ENCODE measurements at places on chromosomes 7 and 10.

DNA sequence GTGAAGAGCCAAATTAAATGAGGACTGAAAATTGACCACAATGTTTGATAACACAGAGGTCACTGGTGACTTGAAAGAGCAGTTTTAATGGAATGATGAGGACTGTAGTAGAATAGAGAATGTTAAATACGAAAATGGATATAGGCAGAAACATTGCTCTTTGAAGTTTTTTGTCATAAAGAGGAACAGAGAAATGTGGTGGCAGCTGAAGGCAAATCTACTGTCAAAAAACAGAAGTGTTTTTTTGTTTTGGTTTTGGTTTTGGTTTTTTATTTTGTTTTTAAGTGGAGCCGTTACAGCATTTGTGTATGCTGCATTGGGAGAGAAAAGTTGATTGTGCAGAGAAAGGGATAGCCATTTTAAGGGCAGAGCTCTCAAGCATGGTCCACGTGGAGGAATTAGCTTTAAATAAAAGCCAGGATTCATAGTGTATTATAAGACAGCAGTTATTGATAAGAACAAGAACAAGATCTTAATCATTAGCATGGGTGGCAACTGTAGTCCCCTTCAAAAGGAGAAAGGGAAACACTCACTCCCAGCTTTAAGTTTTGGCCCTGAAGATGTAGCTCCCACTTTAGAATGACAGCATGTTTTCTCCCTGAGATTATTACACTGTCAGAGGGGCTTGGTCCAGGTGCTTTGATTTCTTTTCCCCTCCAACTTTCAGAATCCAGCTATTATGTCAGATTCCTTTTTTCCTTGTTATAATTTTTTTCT is 156.7 kb upstream of the BET1 start:
- no peak for DNase-seq

DNA sequence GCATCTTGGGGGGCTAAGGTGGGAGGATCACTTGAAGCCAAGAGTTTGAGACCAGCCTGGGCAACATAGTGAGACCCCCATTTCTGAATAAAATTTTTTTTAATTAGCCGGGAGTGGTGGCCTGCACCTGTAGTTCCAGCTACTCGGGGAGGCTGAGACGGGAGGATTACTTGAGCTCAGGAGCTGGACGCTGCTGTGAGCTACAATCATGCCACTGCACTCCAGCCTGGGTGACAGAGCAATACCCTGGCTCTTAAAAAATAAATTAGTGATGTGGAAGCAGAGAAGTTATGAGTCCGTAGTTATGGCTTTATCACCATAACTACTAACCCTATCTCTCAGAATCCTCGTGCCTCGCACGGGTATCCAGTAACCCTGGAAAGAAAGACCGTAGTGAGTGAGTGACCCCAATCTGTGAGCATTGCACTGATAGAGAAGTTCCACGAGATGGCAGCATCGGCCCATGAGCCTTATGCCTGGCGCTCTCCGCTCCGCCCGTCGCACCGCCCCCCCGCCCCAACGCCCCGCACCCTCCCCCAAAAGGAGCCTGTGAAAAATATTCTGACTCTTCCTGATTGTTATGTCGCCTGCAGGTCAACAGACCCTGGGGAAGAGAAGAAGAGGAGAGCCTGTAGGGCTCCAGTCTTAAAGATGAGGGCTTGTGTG is 4.9 kb upstream of the SLC29A3 start:
- no peak for DNase-seq

GRCh38 chr7:152014722-152015121 is 10.8 kb upstream of the GALNT11 start:
- no peak for DNase-seq

DNA sequence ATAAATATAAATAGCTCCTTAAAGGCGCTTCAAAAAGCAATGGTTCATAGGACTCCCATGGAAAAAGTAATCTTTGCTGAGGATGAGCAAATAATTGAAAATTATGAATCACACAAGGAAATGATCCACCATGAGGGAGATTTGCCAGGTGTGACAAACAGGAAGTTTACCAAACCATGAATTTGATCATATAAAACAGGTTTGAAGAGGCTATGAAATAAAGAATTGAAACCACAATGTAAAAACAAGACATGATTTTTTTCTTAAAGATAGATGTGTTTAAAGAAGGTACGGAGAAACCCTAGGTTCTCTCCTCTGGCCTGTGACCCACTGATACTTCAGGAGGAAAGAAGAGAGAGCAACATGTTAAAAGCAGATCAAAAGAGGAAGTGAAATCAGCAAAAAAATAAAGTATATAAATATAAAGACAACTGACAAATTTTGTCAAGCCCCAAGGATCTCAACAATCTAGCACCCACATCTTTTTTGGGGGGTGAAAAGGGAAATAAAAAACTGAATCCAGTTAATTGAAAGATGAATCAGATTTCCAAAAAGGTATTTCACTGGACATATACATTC is 111.3 kb upstream of the ASAH2 start:
- no peak for DNase-seq

DNA sequence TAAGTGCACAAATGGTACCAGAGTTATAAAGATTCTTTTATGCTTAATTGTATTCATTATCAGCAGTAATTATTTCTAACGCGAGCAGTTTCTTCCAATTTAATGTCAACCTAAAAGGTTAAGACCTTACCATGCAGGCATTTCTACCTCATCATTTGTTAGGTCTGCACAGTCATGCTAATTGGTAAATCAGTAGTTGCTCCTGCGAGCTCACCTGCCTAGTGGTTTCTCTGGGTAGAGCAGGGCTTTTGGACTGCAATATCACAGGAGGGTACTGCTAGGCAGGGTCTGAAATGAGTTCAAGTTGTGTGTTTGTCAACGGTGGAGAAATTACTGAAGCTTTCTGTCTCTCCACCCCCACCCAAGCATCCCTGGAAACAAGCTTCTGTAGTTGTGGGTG is 558.5 kb upstream of the MGMT start:
- DNase-seq, result no peak

GRCh38 chr10:90912854-90913479 is 7.9 kb downstream of the ANKRD1 start:
- DNase-seq, result no peak

DNA sequence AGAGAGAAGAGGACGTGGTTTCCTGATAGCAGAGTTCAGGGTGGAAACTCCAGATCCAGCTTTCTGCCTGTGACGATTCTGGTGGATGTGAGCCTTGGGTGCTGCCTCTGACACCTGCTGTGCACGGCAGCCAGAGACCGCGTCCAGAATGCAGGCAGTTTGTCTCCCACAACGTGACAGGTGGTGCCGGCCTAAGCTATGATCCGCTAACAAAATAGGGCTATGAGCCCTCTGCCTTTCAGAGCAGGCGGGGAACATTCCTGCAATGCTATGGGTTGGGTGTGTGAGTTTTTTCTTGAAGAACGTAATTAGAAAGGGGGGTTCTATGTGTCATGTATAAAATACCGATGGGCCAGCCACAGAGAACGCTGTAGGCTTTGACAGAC is 297.3 kb upstream of the PRKCQ start:
- no peak for DNase-seq

DNA sequence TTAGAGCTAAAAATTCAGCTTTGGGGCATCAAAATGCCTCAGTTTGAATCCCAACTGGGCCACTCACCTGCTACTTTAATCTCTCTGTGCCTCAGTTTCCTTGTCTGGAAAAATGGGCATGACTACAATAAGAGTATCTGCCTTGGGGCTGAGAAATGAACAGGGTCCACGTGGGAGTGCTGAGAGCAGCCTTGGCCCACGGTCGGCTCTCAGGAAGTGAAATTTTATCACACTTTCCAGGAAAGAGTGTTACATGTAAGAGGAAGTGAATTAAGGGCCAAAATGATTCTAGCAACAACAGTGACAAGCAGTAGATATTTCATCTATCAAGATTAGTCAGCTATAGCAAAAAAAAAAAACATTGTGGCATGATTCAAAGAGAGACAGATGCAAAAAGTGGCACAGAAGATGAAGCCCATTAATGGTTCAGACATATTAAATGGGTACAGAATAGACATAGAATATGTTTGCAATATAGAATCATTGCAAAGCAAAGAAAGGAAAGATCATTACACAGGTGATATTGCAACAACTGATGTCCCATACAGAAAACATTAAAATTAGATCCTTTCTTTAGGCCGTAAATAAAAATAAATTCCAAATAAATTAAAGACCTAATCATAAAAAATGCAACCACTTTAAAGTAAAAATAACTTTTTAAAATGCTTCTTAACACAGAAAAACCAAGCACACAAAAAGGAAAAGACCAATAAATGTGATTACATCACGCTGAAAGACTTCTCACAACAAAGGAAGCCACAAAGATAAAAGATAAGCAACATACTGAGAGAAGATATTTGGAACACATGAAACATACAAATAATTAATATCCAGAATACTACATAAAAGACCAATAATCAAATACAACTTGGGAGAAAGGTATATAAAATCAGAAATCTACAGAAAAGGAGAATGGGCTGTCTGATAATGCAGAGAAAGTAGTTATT is 4.3 kb downstream of the TMEM273 start:
- no peak for DNase-seq

- no peak for DNase-seq
Measured at GRCh38 chr7:7923818-7924217, 44.8 kb upstream of the GLCCI1 start.

- DNase-seq, result peak; percentile 55
Measured at GRCh38 chr10:69479240-69480067, 28.2 kb downstream of the TSPAN15 start.

GRCh38 chr10:71413581-71413980 is 16.9 kb downstream of the CDH23 start:
- no peak for DNase-seq

GRCh38 chr7:55177589-55178261 is 158.9 kb downstream of the EGFR start:
- peak; percentile 16 for DNase-seq

- no peak for DNase-seq
Measured at GRCh38 chr7:135240441-135240840, 6.8 kb downstream of the STRA8 start.

GRCh38 chr7:90520484-90520883 is 51.0 kb downstream of the PTTG1IP2 start:
- DNase-seq, result no peak

DNA sequence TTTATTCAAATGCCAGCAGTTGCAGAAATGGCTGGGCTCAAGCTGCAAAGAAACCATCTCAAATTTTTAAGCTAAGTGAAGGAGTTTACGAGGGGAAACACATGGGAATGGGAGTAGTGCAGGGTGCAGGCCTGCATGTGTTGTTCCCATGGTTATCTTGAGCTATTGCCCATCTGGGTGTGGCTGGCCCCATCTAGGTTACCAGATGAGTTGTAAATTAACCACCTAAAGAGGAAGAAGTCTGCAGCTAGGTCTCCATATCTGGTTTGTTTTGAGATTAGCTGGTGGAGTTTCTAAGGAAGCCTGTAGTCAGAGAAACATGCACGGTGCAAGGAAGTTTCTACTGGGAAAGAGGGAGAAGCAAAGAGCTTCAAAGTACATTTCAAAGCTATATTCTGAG is 23.3 kb upstream of the STEAP2 start:
- DNase-seq, result no peak

DNA sequence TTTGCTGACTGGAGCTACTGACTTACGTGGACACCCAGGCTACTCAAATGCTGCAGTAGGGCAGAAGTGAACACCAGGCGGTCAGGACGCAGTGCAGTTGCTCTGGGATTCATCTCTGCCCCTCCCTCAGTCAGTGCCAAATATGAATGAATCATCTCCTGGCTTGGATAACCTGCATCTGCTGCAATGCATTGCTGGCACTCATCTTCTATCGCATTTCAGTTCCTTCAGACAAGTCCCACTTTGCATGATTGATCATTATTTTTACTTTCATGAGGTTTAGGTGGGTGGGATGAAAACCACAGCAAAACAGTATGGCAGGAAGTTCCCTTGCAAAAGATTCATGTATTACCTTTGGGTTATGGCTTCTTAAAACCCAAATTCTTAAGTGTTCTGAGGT is 224.6 kb upstream of the NRP1 start:
- DNase-seq, result no peak

GRCh38 chr7:26198133-26198780 is 2.3 kb downstream of the HNRNPA2B1 start:
- DNase-seq, result no peak

- no peak for DNase-seq
Measured at GRCh38 chr7:11231190-11231589, 257.5 kb downstream of the PHF14 start.

GRCh38 chr7:140033036-140033435 is 29.7 kb downstream of the PARP12 start:
- DNase-seq, result no peak

GRCh38 chr10:7251696-7252465 is 159.0 kb downstream of the SFMBT2 start:
- DNase-seq, result no peak

DNA sequence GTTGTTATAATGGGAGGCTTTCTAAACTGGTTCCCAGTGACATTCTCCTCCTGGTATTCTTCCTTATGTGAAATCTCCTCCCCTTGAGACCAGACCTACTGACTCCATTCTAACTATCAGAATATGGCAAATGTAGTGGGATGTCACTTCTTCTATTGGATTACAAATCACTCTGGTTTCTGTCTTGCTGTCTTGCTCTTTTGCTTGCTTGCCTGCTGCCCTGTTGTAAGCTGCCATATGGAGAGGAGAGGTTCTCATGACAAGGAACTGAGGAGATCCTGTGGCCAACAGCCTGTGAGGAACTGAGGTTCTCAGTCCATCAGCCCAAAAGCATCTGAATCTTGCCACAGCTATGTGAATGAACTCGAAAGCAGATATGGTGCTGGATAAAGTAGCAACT is 4.7 kb upstream of the NRCAM start:
- no peak for DNase-seq

DNA sequence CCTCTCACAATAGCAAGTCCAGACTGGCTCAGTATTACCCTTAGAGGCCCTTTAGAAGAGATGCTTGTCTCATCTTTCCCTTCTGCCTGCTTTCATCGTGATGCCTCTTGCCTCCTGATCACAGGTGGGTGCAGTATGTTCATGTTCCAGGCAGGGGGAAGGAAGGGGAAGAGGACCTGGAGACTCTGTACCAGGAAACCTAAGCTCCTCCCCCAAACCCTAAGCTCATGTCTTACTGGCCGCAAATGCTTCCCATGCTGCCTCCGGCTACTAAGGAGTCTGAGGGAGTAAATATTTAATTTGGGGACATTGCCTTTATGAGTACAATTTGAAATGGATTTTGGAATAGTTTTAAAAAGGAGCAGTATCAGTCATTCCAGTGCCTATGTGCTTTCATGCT is 192.6 kb downstream of the CDCA7L start:
- no peak for DNase-seq

GRCh38 chr10:25614652-25615051 is 319.4 kb upstream of the MYO3A start:
- DNase-seq, result no peak

- DNase-seq, result no peak
Measured at GRCh38 chr10:7789390-7789789, 1.4 kb downstream of the ATP5F1C start.

GRCh38 chr7:1163121-1163520 is 3.1 kb upstream of the ZFAND2A start:
- DNase-seq, result no peak

- no peak for DNase-seq
Measured at GRCh38 chr7:158445421-158446175, 142.0 kb downstream of the PTPRN2 start.

- no peak for DNase-seq
Measured at GRCh38 chr7:92766461-92767003, 69.8 kb downstream of the CDK6 start.

- no peak for DNase-seq
Measured at GRCh38 chr10:98303569-98303968, 35.6 kb upstream of the LOXL4 start.
